ENCODE measurements at places on chromosomes 2 and 18.

DNA sequence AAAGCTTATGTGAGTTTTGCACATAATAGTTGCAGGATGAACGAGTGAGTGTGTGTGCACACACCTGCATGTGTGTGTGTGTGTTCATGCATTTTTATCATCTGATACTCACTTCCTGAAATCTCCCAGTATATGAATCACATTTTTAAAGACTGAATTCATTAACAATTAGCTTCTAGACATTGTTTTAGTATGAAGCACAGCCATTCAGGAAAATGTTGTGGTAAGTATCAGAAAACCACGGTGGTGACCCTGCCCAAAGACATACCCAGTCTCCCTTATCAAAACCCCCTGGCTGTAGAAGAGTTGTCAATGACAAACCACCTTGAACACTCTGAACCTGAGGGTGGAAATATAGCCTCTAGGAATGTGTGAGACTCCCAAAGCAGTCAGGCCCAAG, 220.8 kb downstream of the ALK start:
- no peak for DNase-seq

DNA sequence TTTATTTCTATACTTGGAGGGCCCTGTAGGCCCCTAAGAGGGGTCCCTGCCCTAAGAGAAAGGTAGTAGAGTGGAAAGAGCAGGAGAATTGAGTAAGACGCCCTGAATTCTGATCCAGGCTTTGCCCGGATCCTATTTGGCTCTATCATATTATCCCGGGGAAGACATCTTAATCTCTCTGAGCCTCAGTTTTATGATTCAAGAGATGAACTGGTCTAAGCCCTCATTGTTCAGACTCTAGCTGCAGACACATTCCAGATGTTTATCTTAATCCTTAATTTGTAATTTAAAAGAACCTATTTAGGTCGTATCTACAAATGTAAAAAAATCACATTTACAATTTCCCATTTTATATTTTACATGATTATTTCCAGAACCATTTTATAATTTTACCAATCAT, 220.1 kb downstream of the AGPS start:
- DNase-seq, result no peak

DNA sequence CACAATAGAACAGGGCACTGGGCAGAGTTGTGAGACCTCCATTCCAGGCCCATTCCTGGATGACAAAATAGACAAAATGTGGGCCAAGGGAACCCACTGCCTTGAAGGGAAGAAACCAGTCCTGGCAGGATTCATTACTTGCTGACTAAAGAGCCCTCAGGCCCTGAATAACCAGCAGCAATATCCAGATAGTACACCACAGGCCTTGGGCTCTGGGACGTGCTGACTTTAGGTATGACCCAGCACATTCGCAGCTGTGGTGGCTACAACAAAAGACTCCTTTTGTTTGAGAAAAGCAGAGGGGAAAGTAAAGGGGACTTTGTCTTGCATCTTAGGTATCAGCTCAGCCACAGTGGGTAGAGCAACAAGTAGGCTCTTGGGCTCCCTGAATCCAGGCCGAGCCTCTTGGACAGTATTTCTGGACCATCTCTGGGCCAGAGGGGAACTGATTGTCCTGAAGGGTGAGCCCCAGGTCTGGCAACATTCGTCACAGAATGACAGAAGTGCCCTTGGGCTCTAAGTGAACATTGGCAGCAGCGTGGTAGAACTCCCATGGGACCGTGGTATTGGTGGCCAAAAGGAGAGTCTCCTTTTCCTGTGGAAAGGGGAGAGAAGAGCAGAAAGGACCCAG, 89.9 kb upstream of the CD226 start:
- DNase-seq, result no peak

- no peak for DNase-seq
These were observed 236.4 kb downstream of the ALPK2 start for GRCh38 chr18:58392324-58393000.

DNA sequence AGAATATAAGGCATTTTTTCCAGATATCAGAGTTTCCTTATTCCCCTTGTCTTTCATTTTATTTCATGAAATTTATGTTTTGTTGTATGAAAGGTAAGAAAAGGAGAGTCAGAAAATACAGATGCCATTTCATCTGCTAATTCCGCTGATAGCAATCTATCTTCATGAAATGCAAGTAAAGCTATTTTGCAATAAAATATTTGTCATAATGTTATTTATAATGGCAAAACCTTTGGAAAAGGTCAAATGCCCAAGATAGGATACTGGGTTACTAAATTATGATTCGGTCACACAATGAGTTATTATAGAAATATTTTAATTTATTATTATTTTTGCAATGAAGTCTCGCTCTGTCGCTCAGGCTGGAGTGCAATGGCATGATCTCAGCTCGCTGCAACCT, 124.2 kb downstream of the SPP2 start:
- no peak for DNase-seq

GRCh38 chr2:95024960-95025405, 525 bp upstream of the MAL start:
- no peak for DNase-seq

DNA sequence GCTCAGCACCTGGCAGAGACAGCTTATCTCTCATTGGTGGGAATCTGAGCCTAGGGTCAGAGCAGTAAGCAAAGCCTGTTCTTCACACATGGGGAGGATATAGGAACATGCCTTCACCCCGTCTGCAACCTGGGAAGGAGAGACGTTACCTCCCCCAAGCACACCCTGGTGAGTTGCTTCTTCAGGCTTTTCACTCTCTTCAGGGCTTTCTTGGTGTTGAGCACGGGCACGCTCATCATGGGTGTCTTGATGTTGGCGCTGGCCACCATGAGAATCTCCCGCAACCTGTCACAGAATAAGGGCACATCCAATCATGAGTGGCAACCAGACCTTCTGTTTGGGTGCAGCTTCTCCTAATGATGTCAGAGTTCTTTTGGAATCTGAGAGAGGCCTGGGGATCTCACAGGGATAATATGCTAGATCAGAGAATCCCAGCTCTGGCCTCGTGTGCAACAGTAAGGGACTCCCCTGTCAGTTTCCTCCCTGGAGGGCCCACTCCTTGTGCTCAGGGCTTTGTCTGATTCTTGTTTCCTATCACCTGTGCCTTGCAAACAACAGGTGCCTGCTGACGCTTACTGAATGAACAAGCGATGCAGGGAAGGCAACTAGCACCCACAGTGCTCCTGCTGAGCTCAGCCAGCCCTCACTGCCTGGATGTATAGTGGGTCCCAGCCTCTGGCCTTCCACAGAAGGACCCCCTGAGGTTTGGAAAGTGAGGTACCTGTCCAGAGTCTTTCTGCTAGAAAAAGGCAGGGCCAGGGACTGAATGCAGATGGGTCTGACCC, 66.3 kb downstream of the POLR1A start:
- DNase-seq, result no peak

DNA sequence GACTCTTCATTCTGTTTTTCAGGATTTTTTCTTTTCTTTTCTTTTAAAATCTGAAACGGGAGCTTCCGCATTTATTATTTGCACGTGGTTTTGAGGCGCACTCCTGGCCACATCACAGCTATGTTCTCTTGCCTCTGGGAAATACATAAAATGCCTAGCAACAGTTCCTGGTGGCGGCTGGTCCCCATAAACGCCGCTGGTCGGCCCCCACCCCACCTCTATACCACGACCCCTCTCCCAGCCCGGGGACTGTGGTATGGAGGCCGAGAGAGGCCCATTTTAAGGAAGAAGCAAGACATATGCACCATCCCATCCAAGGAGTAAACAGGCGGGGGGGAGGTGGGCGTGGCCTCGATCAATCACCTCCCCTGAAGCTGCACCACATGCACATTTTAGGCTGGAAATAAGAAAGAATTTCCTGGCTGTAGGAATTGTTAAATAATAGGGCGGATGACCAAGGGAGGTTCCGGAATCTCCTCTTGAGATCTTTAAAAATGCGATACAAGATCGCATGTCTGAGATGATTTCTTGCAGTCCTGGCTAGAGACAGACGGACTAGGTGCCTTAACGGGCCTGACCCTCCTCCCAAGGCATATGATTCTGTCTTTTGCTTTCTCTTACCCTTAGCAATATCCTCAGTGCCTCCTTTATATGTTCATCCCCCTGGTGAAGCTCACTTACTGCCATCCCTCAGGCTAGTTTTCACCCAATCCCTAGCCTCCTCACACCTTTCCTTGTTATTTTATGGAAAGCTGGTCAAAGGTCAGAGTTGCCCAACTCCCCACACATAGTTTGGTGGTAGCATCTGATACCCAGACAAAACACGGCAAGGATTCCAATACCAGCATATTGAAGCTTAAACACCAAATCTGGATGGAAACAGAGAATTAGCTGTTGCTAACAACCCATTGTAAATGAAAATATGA, 82.4 kb downstream of the BCL2 start:
- no peak for DNase-seq

GRCh38 chr2:241551998-241552737, 6.4 kb upstream of the BOK start:
- DNase-seq, result no peak

DNA sequence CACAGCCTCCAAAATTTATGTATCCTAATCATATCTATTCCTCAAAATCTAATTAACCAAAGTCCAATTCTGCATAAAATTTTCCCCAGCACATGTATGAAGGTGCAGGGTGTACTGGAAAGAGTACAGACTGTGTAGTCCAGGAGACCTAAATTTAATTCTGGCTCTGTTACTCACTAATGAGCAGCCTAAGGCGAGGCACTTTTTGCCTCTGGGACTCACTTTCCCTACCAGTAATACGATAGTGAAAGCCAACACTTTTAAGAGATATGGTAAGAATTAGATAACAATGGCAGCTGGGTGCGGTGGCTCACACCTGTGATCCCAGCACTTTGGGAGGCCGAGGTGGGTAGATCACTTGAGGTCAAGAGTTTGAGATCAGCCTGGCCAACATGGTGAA, 177.7 kb downstream of the PIEZO2 start:
- no peak for DNase-seq

- DNase-seq, result no peak
These were observed 367 bp downstream of the FBXO48 start for GRCh38 chr2:68466778-68467076.

GRCh38 chr2:206531996-206532543, 88.7 kb downstream of the ADAM23 start:
- DNase-seq, result no peak

- no peak for DNase-seq
These were observed 26.5 kb downstream of the WDR35 start for GRCh38 chr2:19963386-19963785.

DNA sequence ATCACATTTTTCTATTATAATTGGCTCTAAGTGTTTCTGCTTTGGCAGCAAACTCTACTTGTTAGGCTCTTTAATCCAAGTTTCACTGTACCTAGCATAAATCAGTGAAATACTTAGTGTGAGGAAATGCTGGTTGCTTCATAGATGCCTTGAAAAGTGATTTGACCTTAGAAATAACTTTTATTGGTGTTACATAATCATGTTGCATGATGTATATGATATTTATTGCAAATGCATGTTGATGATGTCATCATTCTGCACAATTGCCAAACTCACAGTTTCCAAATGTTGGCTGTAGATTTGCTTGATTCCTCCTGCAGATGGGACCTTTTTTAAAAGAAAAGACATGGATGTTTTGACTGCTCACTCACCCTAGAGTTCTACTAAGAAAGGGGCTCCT, 137.6 kb upstream of the BCL2L11 start:
- DNase-seq, result no peak

DNA sequence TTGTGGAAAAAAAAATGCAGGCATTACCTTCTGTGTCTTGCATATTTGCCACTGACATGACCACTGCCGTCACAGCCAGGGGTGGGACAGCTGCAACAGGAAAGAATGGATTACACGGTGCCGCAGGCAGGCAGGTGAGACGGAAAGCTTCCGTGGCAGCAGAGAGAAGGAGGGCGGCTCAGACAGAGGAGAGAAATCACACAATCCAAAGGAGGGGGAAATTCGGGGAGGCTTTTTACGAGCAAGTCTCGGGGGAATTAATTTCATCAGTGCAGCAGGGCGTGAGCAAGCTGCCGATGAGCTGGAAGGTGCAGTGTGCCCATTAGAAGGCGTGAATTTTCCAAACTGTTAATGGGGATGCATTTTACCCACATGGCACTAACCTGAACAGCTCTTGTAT, 234.8 kb upstream of the PXDN start:
- DNase-seq, result no peak

- DNase-seq, result no peak
These were observed 636.7 kb upstream of the SYT4 start for GRCh38 chr18:43914018-43914417.

DNA sequence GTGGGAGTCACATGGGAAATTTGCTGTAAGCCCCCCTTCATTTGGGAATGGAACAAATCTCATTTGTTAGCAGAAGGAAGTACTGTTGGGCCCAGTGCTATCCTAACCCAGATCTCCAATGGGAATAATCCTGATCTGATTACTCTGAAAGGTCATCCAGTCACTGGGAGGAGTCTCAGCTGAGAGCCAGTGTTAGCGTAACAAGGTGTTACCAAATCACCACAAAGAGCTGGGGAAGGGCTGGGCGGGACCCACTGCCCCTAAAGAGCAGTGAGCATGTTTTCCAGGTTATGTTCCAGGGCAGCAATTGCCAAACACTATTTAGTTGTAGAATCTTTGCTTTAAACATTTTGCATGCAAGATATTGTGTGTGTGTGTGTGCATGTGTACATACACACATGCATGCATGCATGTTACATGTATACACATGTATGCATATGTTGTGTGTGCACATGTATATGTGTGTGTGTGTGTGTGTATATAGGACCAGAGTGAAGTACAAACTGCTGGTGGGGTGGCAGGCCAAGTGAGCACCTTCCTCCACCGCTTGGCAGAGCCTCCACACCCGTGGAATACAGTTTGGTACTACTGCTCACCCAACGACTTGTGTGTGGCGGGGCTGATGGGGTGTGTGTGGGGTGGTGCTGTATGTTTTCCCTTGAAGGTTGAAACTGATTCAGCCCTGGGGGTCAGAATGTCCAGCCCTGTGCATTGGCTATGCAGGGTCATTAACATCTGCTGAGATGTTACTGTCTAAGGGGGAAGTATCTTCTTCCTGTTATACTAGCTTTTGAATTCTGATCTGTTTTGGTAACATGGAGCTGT, 15.2 kb downstream of the INPP5D start:
- peak; percentile 47 for DNase-seq

DNA sequence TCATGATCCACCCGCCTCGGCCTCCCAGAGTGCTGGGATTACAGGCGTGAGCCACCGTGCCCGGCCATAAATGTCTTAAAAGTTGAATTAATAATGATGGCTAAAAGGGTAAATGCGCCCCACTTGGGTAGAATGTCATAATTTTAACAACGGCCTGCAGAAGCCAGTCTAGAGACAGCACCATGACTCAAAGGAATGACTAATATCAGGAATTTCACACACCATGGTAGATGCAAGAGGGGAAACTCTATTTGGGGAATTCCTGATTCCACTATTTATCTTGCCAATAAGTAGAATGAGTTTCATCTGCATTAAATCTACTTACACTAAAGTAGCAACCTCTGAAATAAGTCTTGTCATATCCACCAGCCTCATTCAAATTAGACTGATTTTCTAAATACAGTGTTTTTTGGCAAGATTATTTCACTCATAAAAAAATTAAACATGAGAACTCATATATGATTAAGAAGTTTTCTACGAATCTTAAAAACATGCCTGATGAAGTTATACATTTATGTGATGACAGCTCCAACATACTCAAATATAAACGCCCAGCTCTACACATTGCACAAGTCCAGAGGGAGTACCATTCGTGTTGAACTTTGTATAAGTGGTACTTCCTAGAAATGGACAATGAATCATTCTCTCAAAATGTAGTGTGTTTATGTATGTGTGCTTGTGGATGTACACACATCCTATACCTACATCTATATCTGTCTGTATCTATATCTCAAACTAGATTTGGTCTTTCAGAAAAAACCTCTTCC, 309.7 kb downstream of the IRS1 start:
- no peak for DNase-seq

- DNase-seq, result no peak
These were observed 29.5 kb upstream of the MYO1B start for GRCh38 chr2:191215666-191216065.

Measured in germinal center (tissue), 1 donor.